ENCODE measurements at places on chromosomes 3 and 15.

- no peak for DNase-seq
Measured at GRCh38 chr3:141400073-141400971, 32.0 kb downstream of the ZBTB38 start.

DNA sequence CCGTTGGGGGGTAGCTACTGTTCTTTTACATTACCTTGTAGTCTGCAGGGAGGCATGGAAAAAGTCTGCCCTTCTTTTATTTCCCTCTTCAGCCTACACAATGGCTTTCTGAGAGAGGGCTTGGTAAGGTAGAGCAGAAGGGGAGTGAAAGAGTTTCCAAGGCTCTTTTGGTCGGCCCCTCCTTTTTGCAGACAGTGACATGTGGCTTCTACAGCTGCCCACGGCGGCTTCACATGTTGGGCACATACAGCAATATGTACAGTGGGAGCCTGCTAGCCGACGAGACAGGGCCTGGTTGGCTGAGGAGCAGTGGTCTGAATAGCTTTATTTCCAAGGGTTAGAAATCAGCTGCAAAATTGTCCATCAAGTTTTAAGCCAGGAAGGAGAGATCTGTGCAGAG lies 4.0 kb downstream of the INAFM2 start:
- DNase-seq = no peak

DNA sequence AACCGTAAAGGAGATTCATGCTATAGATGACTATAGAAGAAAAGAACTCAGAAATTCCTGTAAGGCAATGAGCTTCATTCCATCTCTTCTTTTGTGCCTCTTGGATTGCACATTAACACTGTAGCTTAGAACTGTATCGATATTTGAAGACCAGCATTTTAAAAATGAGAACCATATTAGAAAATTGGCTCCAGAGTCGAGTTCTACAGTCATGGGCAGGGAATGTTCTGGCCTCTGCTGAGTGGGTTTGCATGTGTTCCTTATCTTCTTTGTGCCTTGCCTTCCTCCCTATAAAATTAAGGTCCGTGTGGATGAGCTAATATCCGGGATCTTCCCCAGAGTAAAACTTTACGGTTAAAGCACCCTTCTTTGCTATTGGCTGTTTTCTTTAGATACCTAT lies 77.4 kb upstream of the PLCL2 start:
- no peak for DNase-seq

GRCh38 chr3:144746631-144747030 lies 775.0 kb downstream of the DIPK2A start:
- DNase-seq = no peak

- no peak for DNase-seq
Measured at GRCh38 chr3:123081718-123082369, 15.0 kb downstream of the PDIA5 start.

DNA sequence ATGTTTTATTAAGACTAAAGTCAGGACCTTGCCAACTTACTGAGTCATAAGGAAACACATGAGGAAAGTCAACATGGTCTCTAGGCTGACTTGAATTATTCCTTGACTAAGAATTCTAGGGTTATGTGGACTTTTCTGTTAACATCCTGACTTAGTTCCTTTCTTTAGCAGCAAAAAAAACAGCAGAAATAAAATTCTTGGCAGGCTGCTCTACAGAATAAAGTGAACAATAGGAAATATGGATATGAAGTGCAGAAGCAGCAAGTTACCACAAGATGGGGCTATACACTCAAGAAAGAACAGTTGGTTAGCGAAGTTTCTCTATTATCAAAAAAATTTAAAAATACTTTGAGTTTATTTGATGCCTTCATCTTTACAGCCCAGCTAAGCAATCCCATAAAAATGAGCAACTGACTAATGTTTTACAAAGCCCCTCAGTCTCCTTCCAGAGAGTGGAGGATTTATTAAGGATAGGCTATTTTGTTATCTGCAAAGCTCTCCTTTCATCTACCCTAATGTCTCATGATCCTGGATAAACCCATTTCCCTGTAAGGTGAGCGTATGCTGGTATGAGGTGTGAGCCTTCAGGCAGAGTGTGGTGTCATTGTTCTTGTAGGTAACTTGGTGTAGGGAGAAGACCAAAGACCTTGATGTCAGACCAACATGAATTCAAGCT lies 23.1 kb upstream of the MCCC1 start:
- no peak for DNase-seq

GRCh38 chr15:70524470-70524869 lies 238.9 kb downstream of the UACA start:
- no peak for DNase-seq

DNA sequence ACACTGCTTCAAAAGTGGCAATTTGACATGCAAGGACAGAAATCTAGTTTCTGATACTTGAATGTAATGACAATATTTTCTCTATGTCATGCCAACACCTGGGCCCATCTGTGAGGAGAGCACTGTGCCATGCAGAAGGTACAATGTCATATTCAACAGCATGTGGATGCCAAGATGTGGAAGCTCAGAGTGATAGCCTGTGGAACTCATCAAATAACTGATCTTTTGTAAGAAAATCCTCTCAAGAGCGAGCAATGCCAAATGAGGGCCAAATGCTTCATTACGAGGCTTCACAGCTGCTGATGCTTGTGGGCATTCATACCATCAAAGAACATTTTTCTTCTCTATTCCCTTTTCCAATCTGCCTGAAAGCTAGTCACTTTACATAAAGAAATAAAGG lies 95.1 kb downstream of the ROBO1 start:
- no peak for DNase-seq

Measured in omental fat pad (tissue), 4 donors.